ENCODE measurements at places on chromosomes 12 and 14.

- no peak for DNase-seq
Observed at GRCh38 chr14:95495538-95496025, 20.9 kb downstream of the SYNE3 start.

DNA sequence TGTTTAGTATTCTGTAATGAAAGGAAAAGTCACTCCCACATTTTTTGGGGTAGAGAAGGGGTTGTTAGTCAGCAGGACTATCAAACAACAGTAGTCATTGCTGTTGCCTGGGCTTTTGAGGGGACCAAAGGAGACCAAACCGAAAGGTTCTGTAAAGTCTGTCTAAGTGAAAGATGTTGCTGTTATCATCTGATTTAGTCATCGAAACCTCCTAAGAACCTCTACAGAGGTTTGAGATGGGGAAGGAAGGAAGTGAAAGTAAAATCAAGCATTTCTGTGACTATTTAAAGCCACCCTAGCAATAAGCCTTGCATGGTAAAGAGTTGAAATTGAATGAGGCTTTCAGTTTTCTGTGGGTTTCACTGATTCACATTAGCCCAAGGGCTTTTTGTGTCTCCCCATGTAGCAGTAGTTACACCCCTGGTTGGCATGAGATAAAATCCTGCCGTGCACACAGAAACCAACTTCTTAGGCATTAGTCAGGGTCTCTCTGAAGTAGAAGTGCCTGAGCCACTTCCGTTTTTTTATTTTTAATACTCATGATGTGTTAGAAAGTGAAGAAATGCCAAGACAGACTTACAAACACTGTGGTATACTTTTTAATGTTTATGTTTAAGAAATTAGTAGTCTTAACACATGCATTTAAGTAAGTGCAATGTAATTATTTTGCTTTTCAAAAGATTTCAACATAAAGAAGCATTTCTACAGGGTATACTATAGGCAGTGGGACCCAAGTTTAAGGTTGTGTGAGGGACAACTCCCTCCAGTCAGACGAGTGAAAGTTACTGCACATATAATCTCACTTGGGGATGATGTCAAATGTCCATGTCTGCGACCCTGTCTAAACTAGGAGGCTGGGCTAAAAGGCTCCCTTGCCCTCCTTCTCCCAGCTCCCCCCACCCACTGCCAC is 50.4 kb downstream of the DYRK2 start:
- no peak for DNase-seq

DNA sequence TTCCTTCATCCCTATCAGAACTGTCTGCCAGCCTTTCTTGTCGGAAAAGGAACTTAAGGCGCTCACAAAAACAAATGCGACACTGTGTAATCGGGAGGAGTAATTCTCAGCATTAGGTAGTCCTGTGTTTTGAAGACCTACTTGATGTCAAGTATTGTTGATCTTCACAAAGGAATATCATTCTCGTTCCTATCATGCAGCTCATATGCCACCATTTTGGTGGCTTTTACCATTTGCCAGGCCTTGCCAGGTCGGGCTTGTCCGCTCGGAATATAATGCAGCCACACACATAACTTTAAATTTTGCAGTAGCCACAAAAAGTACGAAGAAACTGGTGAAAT is 903 bp upstream of the PPP4R3A start:
- DNase-seq = no peak

GRCh38 chr12:93107514-93108312 is 178.6 kb upstream of the EEA1 start:
- no peak for DNase-seq

DNA sequence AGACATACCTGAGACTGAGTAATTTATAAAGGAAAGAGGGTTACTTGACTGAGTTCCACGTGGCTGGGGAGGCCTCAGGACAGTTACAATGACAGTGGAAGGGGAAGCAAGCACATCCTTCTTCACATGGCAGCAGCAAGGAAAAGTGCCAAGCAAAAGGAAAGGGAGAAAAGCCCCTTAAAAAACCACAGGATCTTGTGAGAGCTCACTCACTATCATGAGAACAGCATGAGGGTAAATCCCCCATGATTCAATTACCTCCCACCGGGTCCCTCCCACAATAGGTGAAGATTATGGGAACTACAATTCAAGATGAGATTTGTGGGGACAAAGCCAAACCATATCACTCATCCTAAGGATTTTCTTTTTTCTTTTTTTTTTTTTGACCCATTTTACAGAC is 177.8 kb upstream of the EEA1 start:
- no peak for DNase-seq

DNA sequence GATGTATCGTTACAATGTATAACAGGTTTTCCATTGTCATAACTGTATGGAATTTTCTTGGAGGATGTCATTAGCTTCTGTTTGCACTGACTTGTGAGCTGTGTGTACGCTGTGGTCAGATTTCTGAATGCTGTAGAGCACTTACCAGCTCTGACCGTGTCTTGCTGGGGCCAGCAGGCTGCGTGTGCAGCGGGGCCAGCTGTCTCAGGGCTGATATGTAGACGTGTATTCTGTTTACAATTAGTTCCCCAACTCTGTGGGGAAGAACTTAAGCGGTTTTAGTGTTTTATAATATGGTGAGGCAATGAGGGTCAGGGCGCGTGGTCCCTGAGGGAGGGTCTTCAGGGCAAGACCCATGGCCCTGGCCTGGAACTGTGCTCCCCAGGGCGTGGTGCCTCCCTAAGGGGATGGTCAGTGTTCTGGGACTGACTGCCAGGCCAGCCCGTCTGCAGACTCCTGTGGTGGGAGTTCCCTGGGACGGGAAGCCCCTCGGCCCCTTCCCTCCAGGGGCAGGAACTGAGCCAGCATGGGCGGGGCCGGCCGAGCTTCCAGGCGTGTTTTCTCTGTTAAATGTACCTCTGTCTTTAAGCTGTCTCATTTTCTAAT is 18.7 kb downstream of the XRCC3 start:
- no peak for DNase-seq

DNA sequence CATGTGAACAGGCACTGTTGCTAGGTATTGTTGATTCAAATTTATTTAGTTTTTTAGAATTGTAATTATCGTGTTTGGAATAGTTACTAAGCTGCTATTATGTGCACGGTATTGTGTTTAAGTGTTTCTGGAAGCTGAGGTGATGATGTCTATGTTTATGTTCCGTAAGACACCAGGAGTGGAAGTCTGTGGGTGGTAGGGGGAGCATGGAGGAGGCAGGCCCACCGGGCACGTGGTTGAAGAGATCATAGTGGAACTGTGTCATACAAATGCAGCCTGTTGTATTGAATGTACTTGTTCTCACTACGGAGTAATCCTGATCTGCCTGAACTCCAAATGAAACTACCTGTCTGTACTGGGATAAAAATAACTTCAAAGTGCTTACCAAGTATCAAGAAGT is 36.1 kb upstream of the STXBP6 start:
- DNase-seq = no peak

- no peak for DNase-seq
Observed at GRCh38 chr12:45216230-45216982, 511 bp downstream of the ANO6 start.

- DNase-seq = no peak
Observed at GRCh38 chr12:85656561-85656960, 179.6 kb downstream of the RASSF9 start.

GRCh38 chr14:93797536-93797935 is 9.3 kb upstream of the PRIMA1 start:
- no peak for DNase-seq

- DNase-seq = no peak
Observed at GRCh38 chr12:72622556-72622955, 350.4 kb downstream of the TRHDE start.

- no peak for DNase-seq
Observed at GRCh38 chr14:23062002-23062401, 4.7 kb upstream of the CDH24 start.

GRCh38 chr12:57069523-57069922 is 9.1 kb downstream of the NEMP1 start:
- DNase-seq = no peak

DNA sequence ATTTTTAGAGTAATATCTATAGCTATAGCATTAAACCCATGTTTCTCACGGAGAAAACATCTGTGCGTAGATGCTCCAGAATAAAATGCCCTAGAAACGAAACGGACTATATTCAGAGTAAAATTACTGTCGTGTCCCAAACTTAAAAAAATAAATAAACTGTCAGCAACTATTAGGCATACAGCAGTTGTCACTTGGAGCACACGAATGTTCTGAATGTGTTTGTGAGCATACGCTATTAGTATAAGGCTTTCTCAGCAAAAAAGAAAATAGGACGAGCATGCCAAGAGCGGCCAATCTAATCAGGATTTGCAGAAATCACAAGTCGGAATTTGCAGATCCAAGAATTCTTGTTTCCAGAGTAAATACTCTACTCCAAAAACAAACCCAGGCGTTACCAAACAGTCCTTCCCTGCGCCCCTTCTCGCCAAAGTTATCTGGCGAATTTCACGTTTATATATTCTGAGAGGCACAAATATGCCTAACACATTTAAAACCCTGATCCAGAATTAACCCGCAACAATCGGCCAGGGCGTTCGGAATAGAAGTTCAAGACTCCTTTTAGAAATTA is 836 bp downstream of the PTPN21 start:
- no peak for DNase-seq

DNA sequence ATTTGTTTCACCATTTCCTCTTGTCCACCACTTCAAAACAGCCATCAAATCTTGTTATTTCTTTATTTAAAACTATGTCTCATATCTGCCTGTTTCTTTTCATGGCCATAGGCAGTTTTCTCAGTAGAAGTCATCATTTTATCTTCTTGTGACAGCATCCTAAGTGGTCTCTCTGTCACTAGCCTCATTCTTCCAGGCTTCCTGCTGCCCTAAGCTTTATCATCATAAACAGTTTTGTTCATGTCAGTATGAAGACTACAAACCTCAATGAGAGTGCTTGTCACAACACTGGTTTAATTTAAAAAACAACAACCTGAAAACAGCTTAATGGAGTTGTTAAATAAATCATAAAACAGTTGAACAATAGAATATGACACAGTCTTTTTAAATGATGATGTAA is 387.8 kb upstream of the RPL10L start:
- no peak for DNase-seq

- no peak for DNase-seq
Observed at GRCh38 chr12:26088998-26089397, 35.8 kb downstream of the BHLHE41 start.

DNA sequence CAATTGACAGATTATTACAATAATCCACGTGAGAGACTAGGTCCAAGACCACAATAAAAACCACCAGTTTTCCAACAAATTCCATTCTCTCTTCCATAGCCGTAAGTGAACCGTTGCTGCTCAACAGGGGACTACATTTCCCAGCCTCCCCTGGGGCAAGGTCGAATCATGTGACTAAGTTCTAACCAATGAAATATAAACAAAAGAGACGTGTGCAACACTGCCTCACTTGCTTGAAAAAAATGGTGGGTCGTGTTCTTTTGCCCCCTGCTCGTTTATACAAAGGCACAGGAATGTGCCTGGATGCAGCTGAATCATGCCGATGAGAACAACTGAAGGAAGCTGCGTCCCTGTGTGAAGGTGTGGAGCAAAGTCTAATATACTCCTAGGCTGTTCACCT is 51.1 kb downstream of the HSPB8 start:
- peak; percentile 47 for DNase-seq

DNA sequence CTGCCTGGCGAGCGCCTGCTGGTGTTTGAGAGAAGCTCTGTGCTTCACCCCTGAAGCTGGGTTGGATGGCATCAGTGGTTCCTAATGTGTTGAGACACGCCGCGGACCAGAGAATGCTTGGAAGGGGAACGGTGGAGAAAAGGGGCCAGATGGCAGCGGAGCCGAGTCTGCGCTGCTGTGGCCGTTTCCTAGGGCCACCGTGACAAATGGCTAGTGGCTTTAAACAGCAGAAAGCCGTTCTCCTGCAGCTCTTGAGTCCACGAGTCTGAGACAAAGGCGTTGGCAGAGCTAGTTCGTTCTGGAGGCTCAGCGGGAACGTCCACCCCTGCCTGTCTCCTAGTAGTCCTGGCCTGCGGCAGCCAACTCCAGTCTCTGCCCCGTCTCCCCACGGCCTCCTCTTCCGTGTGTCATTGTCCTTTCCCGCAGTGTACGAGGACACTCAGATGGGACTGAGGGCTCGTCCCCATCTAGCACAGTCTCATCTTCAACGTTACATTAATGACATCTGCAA is 103.6 kb downstream of the ADGRD1 start:
- DNase-seq = no peak

- no peak for DNase-seq
Observed at GRCh38 chr14:88203291-88203690, 119.8 kb downstream of the KCNK10 start.

DNA sequence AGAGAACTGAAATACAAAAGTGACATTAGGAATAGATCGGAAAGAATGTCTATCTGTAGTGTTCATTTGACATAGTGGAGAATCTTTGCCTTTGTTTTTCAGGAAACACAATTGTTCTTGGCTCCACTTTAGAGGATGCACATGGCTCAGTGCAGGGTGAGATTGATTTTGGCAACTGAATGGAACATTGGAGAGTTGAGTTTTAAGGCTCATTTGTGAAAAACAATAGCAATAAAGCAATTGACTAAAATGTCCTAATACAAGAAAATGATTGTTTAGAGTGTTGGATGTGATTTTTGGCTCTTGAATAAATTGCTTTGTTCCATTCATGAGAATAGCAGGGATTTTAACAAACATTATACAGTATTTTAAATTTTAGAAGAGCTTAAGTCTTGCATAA is 116.4 kb downstream of the SLC38A1 start:
- no peak for DNase-seq

GRCh38 chr14:94373708-94374107 is 14.7 kb downstream of the SERPINA1 start:
- DNase-seq = no peak

DNA sequence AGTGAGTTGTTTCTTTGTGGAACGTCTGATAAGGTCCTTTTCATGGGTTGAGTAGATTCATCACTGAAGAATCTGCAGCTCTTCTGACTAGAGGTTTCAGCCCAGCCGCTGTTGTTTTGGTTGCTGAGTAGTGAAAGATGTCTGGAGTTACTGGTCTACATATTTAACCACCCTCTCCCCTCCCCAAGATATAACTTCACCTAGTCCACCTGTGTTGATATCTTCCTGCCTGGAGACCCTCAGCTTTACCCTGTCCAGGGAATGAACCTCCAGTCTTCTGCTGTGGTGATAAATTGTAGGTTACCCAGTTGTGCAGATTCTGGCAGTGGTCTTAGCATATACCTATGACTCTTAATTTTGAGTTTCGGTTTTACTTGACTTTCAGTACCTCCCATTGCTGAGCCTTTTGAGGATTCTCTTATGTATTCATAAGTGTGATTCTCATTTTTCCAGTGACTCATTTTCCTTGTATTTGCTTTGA is 62.9 kb downstream of the CCDC91 start:
- DNase-seq = no peak

GRCh38 chr12:32499048-32499447 is 99.7 kb downstream of the FGD4 start:
- no peak for DNase-seq

DNA sequence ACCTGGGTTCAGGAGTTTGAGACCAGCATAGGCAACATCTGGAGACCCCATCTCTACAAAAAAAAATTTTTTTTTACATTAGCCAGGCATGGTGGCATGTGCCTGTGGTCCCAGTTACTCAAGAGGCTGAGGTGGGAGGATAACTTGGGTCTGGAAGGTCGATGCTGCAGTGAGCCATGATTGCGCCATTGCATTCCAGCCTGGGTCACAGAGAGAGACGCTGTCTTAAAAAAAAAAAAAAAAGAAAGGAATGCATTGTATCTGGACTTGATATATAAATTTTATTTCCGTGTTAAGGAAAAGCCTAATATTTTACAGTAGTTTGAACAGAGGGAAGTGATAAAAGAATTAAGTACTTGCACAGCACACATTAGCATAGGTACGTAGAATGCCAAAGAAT is 97.2 kb downstream of the ZC3H14 start:
- no peak for DNase-seq

GRCh38 chr14:39322807-39323206 is 89.1 kb downstream of the MIA2 start:
- no peak for DNase-seq

Data from NCI-H1048 (cell line).